A549 (cell line): ENCODE measurements at places on chromosomes 12 and 14.
A peak's percentile ranks its signal among the peaks of the same experiment; 100 is the strongest.

GRCh38 chr14:68589447-68590200 lies 203.2 kb downstream of the ZFP36L1 start:
- no peak for DNase-seq

DNA sequence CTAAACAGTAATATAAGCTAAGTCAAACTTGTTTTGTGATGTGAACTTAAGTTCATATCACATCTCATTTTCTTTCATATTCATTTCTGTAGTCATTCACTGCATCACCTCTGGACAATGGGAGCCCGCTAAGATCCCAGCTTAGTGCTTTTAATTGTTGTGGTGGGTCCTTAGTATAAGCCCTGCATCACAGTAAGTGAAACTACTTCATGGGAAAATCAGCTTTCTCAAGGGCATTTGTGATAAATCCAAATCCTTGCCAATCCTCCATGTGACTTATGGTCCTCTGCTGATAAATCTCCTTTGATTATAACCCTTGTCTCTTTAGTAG lies 98.3 kb downstream of the PLEKHA5 start:
- DNase-seq = no peak

DNA sequence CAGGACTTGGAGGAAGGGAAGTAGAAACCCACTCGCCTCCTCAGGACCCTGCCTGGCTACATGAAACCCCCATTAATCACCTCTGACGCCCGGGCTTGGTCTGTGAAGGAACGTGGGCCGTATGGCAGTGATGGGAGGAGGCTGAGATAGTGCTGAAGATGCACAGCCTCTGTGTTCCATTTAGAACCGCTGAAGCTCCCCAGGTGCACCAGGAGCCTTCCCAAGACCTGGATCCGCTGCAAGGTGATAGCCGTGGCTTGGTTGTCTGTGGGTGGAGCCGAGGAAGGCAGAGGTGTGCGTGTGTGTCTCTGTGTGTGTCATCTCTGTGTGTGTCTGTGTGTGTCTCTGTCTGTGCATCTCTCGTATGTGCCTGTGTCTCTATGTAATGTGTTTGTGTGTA lies 293.1 kb downstream of the CACNA1C start:
- DNase-seq = no peak

DNA sequence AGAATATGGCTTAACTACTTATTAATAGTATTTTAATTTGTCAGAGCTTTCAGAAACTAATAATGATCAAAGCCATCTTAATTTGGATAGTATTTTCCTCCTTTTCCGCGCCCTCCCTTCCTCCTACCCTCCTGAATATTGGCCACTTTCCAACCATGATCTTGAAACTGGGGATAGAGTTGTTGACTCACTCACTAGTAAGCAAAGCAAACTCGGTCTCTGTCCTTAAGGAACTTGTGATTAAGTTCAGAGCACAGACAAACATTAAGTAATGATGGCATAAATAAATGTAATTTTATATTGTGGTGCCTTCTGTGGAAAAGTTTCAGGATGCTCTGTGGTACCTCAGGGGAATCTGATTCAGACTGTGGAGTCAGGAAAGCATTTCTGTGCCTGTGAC lies 75.7 kb downstream of the LRRK2 start:
- DNase-seq = no peak

DNA sequence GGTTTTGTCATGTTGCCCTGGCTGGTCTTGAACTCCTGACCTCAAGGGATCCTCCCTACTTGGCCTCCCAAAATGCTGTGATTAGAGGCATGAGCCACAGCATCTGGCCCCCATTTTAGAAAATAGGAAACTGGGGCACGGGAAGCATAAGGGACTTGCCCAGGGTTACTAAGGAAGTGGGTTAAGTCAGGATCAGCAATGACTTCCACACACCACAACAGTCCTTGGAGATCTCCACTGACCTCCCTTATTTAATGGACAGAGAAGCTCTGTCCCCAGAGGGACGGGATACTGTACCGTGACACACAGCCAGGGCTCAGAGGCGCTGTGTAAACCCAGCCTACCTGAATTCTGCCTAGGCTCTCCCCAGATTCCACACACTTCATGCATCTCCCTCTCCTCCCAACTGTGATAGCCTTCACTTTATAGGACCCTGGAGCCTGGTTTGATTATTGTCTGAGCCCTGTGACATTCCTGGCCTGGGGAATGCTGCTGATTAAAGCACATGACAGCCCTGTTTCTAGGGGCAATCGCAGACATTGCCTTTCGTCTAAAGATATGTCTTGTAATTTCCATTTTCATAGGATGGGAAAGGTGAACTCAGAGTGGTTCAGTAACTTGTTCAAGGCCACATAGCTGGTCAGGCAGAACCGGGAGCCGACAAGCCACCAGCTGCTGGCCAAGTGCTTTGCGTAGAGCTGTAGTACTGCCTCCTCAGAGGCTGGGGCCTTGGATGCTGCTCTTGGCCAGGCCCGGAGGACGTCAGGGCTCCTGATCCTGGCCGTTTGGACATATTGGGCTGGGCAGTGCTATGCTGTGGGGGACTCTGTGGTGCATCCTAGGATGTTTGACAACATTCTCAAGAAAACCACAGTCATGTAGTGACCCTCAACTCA lies 20.8 kb downstream of the SERPINA1 start:
- no peak for DNase-seq

DNA sequence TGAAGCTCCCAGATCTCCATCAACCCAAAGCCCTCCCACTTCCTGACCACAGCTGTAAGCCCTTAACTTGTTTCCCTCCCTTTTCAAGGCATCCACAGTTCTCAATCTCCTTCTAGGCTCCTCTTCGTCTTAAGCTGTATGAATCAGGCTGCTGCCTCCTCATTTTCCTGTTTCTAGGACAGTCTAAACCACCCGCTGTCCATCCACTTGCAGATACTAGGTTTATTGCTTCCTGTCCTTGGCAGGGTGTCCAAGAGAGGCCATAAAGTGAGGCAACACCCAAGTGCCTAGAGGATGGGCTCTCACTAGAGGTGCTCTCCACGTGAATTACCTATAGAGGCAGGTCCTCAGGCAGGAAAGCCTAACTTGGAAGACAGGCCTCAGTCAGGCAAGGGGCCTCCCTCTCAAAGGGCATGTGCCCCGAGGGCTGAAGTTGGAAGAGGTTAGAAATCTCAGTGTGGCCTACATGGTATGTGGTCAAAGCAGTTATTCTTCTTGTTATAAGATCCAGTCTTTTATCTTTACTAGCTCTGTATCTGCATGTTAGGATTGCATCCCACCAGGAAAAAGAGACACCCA lies 8.8 kb upstream of the TMEM106C start:
- no peak for DNase-seq

DNA sequence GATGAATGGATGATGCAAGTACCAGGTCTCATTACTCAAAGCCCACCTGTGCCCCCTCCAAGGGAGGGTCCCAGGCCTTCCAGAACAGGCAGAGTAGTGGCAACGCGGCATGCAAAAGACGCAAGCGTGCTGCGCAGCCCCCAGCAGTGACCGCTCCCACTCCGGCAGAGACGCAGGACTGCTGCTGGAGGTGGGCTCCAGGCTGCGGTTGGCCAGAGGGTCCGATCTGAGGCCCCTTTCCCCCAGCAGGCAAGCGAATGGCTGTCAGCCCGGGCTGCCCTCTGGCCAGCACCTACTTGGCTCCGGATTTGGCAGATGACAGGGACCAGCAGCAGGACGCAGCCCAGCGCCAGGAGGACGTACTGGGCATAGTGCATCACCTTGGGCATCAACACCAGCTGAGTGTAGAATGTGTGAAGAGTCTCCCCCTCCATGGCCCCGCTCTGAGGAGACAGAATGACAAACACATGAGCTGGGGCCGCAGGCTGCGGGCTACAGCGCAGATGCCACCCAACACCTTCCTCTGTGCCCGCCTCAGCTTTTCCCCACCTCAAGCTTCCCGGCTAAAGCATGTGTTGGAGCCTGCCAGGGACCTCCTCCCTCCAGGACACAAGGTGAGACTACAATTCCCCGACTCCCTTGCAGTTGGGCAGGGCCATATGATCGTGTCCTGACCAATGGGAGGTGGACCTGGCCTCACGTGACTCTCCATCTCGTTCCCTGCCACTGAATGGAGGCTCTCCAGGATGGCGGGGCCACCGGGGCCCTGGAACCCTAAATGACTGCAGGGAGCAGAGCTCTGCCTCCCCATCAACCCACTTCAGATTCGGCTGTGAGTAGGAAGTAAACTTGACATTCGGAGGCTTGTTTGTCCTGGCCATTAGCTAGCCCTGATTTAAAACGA lies 77.4 kb downstream of the SCARB1 start:
- DNase-seq = no peak

GRCh38 chr12:122996188-122996601 lies 15.7 kb downstream of the ARL6IP4 start:
- no peak for DNase-seq

DNA sequence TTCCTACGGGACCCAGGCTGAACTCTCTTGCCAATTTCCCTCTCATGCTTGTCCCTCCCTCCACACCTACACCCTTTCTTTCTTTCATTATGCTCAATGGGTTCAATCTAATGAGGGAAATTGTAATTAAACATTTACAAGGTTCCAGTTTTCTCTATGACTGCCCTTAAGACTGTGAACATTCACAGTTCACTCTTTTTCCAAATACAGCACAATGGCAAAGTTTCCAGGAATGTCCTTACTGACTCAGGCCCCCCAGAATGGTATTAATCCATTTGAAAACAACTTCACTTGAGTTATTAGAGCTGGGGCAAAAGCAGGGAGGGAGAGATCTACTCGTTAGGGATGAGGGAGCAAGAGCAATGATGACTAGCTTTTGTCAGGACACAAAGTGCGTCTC lies 892.1 kb downstream of the NRXN3 start:
- no peak for DNase-seq

DNA sequence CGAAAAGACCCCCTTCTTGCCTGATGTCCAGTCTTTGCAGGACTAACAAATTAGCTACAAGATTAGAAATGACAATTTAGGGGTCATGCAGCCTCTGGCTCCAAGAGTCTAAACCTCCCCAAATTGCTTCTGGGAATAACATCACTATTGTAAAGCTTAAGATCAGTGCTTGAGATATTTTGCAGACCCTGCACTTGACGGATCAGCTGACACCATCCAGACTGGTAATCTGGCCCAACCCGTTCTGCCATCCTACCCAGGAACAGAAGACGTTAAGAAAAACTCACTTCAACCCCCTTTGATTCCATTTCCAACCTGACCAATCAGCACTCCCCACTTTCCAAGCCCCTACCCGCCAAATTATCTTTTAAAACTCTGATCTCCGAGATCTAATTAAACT lies 236.7 kb upstream of the KRR1 start:
- DNase-seq = no peak

DNA sequence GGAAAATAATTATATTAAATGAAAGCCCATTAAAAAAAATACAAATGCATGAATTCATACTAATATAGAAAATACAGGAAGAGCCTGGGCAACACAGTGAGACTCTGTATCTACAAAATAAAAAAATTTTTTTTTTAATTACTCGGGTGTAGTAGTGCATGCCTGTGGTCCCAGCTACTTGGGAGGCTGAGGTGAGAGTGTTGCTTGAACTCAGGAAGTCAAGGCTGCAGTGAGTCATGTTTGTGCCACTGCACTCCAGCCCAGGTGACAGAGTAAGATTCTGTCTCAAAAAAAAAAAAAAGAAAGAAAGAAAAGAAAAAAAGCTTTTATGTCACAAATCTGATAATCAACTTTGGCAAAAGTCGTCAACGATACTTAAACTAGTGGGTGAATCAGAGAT lies 80.6 kb upstream of the PLEKHA5 start:
- no peak for DNase-seq

DNA sequence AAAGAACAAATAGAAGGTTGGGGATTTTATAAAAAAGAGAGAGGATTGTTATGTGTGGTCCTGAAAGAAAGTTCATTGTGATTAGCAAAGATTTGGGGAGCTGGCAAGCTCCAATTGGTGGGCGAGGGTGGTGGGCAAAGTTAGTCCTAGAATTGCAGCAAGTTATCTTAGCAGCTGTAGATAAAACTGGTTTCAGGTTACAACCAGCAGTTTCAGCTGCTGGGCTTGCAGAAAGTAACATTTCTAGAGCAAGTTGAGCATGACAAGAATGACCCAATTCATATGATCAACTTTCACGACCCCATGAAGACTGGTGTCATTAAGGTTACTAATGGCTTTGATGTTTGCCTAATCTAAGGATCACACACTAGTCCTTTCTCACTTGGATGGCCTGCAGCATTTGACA lies 177.9 kb upstream of the NUDT4 start:
- DNase-seq = no peak

DNA sequence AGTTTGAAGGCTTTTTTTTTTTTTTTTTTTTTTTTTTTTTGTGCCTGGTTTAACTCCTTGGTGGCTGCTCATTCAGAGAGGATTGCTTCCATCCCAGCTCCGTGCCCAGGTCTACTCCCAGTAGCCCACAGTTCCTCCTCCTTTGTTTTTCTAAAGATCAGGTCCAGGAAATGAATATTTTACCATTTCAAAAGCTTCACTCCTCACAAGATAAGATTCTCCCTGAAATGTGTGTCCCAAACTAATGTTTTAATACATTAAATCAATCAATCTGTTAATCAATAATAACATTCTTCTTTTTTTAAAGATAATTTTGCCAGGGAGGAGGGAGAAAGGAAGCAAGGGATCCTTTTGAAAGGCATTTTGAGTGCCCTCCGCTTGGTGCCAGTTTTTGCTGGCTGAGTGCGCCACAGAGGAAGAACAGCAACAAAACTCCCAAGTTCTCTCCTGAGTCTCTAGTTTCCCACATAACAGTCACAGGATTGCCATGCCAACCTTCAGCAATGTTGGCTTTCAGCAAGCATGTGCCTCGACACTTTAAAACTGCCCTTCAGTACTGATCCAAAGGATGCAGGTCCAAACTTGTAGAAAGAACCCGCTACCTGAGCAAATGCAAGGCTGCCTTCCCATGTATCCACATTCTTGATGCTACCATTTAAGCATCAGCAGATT lies 99.2 kb downstream of the RMST start:
- DNase-seq = no peak

DNA sequence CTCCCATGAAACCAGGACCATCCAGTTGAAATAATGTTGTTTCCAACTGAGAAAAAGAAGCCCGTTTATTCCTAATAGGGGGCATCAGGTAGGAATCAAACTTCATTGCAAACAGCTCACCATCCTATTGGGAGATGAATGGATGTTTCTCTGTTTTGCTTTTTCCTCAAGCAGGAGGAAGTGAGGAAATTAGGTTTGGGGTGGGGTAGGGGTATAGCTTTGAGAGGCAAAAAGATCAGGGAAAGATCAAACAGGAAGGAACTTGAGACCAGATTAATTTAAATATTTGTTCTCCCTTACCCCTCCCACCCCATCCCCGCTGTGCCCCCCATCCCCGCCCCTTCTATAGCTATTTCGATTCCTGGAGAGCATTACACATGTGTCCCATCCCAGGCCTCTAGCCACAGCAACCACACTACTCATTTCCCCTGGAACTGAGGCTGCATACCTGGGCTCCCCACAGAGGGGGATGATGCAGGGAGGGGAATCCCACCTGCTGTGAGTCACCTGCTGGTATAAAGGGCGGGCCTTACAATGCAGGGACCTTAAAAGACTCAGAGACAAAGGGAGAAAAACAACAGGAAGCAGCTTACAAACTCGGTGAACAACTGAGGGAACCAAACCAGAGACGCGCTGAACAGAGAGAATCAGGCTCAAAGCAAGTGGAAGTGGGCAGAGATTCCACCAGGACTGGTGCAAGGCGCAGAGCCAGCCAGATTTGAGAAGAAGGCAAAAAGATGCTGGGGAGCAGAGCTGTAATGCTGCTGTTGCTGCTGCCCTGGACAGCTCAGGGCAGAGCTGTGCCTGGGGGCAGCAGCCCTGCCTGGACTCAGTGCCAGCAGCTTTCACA lies at the start of gene IL23A:
TSS of gene IL23A (plus strand) at position 577 of the 850 bp plus-strand sequence. CDS start at position 738, 161 bp downstream.
- no peak for DNase-seq

- DNase-seq = peak; percentile 33
Observed at GRCh38 chr12:95790033-95790916, at the start of gene NTN4. Gene NTN4 (minus strand): TSS chr12:95790764. CDS start chr12:95790309, 455 bp downstream.

- DNase-seq = no peak
Observed at GRCh38 chr12:70379846-70380245, 13.8 kb downstream of the KCNMB4 start.
